ENCODE measurements at places on chromosomes 2 and 18.

DNA sequence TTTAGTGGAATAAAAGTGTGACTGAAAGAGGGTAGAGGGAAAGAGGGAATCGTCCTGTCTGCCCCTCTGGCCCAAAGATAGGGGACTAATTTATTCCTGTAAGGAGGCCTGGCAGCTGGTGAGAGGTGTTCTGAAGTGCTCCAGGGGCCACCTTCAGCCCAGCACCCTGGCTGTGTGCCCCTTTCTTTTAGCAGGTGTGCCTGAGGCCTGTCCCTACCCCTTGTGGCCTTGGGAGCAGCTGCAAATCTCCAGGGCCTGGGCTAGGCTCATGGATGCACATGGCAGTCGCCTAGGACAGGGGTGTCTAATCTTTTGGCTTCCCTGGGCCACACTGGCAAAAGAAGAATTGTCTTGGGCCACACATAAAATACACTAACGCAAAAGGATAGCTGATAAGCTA, 37.3 kb downstream of the FHOD3 start:
- no peak for DNase-seq

GRCh38 chr2:216583147-216583546, 50.1 kb upstream of the IGFBP2 start:
- no peak for DNase-seq

DNA sequence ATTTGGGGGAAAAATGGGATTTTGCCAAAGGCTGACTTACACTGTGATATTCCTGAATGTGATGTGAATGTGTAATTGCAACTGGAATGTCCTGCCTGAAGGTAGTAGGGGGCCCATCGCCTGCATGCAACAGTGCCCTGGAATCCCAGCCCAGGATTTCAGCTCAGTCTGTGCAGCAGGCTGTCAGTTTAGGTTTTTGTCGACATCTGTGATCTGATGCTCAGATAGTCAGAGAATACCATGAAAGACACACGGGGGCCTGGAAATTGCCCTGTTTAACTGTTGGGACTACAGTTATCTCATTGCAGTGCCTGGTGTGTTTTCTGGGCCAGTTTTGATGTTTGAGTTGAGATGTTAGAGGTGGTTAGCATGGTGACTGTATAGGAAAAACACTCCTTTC, 84.5 kb upstream of the HK2 start:
- DNase-seq: no peak

DNA sequence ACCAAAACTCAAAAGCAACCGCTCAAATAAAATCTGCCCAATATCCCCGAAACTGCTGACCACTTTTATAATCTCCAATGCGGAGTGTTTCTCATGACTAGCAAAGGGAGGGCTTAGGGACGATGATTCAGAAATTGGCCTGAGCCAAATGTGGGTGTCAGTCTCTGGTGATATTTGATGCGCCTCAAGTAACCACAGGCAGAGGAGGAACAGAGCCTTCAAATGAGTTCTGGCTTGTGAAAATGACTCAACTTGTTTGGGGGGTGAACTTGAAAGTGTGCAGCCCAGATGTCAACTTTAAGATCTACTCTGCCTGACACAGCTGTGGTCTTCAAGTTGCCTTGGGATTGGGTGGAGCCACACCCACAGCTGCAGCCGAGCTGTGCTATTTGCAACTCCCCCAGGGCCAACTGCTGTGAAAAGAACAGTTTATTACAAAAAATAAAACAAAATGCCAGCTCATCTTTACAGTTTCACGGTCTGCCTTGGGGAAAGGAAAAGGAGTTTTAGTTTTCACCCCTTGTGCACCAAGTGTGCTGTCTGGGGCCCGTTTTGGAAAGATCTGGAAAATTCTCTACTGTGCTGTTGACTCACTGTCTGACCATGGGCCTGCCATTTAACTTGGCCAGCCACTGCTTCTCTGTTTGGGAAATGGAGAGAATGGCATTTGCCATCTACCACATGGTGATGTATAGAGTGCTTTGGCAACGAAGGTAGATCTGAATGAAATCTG, 222.1 kb downstream of the MTX2 start:
- DNase-seq: peak; percentile 47

DNA sequence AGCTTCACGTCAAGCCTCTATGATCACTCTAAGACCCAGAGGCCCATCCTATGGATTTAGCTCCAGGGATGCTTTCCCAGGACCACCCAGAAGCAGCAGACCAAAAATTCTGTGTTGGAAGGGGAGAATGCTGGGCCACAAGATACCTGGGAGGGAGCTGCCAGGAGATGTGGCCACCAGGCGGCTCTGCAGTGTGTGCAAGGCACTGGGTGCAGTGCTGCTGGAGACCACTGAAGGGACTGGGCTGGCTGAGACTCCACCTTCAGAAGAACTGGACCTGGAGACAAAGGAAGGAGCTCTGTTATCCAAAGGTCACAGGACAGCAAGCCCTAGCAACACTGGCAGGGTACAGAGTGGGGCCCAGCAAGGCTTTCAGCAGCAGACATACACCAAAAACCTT, 34.0 kb downstream of the KANSL3 start:
- DNase-seq: no peak

DNA sequence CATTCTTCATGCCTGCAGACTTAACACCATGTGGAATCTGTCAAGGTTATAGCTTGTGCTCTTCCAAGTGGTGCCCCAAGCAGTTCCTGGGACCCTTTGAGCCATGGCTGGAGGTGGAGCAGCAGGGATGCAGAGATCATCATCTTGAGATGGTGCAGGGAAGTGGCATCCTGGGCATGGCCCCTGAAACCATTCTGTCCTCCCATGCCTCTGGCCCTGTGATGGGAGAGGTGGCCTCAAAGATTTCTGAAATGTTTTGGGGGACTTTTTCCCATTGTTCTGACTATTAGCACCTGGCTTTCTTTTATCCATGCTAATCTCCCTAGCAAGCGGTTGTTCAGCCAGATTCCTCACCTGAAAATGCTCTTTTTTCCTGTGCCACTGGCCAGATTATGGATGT, 10.3 kb upstream of the TMEM37 start:
- DNase-seq: no peak

GRCh38 chr2:67032076-67032475, 365.1 kb upstream of the ETAA1 start:
- DNase-seq: no peak

- no peak for DNase-seq
Measured at GRCh38 chr2:51344886-51345285, 313.0 kb upstream of the NRXN1 start.

GRCh38 chr18:27202741-27203140, 17.6 kb upstream of the CHST9 start:
- DNase-seq: no peak

DNA sequence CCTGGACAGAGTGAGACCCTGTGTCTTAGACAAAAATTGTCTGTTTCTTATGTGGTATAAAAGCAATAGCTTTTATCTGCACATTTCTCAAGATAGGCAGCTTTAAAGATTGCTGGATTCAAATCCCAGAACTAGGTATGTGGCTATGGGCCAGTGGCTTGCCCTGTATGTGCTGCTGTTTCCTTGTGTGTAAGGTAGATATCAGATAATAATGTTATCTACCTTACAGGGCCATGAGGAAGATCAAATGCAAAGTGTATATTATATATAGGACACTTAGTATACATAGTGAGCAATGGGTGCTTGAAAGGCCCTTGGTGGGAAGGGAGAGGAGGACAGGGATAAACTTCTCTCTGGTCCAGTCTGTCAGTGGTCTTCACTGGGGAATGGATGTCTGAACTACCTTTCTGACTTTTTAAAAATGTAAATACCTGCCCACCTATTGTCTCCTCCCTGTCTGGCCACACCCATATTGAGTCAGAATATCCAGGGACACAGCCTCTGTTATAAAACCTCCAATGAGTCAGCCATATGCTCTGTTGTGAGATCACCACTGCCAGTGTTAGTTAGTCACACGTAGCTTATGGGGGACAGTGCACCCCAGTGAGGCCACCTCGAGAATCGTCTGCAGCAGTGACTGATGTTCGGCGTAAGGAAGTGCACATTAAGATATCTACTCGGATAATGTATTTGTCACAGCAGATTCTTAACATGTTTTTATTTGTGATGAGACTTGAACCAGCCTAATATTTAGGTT, 383.4 kb downstream of the PTPRM start:
- DNase-seq: peak; percentile 55

DNA sequence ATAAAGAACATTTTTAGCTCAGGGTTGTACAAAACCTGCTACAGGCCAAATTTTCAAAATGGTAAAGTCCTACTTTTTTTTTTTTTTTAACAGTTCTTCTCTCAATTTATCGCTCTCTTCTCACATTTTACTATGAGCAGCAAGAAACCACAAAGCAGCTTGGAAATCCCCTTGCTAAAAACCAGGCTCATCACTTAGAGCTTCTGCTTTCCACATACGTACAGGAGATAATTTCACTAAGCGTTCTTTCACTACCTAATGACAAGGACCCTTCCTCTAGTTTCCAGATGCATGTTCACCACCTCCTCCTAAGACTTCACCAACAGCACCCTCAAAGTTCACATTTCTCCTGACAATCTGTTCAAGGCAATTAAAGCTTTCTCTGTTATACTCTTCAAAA, 294.9 kb upstream of the CYRIA start:
- DNase-seq: no peak

- no peak for DNase-seq
Measured at GRCh38 chr18:25443776-25444175, 91.8 kb upstream of the ZNF521 start.

DNA sequence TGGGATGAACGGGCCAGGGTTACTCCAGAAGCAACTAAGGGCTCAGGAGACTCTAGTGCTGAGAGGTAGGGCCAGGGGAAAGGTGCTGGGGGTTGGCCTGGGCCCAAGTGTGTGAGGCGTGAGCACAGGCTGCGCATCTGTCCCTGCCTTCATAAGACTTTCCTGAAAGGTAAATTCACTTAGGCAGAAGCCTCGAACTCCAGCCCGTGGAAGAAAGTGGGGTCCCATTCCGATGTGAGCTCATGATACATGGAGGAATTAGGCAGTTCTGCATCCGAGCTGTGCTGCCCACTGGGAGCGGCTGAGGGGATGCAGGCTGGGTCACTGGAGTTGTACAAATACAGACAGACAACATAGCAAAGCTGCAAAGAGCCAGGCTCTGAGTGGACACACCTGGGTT, 16.2 kb downstream of the PARD6G start:
- no peak for DNase-seq

DNA sequence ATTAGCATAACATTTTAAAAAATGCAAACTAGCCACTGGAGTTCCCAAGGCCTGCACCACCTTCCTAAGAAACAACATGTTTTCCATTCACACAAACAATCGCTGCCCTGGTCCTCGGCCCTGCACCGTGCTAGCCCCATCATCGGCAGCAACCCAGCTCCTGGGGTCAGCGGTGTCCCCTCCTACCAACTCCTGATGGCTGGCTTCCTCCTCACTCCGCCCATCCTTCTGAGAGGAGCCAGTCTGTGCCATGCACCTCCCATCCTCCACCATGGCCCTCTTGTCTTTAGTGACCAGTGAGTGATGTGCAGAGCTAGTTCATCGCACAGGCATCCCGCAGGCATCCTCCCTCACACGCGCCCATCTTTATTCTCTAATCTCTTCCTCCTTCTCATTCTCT, 81.9 kb downstream of the LONRF2 start:
- DNase-seq: no peak

- DNase-seq: no peak
Measured at GRCh38 chr2:236489895-236490404, 79.7 kb upstream of the ACKR3 start.

- no peak for DNase-seq
Measured at GRCh38 chr2:134412639-134412999, 158.7 kb downstream of the MGAT5 start.

- no peak for DNase-seq
Measured at GRCh38 chr2:16303761-16304160, 361.9 kb downstream of the CYRIA start.

DNA sequence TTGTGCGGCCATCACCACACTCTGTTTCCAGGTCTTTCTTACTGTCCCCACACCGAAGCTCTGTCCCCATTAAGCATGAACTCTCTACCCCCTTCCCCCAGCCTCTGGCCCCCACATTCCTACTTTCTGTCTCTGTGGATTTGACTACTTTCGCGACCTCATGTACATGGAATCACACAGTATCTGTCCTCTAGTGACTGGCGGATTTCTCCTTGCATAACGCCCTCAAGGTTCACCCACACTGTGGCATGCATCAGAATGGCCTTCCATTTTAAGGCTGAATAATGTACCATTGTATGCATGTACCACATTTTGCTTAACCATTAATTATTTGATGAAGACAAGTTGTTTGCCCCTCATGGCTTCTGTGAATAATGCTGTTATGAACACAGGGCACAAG, 467.6 kb upstream of the HS6ST1 start:
- DNase-seq: no peak

GRCh38 chr18:64333584-64333983, 184.7 kb upstream of the LINC00305 start:
- DNase-seq: no peak

GRCh38 chr2:54834721-54835120, 111.3 kb downstream of the EML6 start:
- DNase-seq: no peak

- DNase-seq: no peak
Measured at GRCh38 chr2:241743620-241744019, 9.2 kb downstream of the D2HGDH start.

DNA sequence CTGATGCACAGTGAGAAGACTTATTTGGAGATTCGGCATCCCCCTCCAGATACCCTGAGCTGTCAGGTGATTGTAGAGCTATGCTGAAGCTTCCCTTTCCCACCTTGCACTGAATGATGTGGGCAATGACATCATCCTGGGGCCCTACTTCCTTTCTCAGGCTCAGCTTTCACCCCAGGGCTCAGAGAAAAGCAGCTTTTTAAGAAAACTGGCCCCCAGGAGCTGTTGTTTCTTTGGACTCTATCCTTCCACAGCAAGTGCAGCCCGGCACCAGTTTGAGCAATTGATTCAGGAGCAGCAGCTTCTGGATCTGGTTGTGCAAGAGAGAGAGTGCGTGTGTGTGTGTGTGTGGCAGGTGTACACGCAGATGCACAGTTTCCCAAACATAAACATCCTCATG, 251.3 kb downstream of the ANAPC1 start:
- peak; percentile 61 for DNase-seq

GRCh38 chr2:180196419-180196977, 189.4 kb upstream of the CWC22 start:
- no peak for DNase-seq

DNA sequence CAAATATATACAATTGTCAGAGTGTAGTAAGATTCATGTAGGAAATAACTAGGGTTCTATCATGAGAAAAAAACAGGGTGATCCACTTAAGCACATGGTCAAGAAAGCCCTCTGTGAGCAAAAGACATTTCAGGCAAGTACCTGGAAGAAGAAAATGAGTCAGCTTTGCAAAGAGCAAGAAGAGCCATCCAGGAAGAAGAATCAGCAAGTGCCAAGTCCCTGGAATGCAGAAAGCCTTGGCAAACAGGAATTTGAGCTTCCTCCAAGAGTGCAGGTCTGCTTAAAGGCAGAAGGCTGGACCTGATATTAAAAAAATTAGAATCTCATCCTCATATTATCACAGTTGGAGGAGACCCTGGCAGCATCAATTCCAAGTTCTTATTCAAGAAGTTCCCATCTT, 188.5 kb upstream of the CELF4 start:
- DNase-seq: no peak

GRCh38 chr2:68771211-68771751, 36.7 kb downstream of the ARHGAP25 start:
- no peak for DNase-seq
